ENCODE measurements at places on chromosomes 5 and 9.

DNA sequence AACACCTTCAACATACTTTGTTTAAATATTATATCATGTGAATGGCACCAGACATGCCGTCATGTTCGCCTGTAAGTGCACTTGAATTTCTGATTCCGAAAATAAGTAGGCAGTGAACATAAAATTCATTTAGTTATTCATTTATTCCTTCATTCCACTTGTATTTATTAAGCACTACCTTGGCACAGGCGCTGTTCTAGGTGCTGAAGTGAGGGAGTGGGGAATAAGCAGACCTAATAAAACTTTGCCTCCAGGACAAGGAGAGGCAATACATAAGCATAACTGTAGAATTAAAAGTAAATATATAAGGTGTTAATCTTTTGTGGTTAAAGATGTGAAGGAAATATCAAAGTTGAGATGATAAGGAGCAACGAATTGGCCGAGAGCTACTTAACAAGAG is 297.4 kb downstream of the TENT4A start:
- no peak for DNase-seq

DNA sequence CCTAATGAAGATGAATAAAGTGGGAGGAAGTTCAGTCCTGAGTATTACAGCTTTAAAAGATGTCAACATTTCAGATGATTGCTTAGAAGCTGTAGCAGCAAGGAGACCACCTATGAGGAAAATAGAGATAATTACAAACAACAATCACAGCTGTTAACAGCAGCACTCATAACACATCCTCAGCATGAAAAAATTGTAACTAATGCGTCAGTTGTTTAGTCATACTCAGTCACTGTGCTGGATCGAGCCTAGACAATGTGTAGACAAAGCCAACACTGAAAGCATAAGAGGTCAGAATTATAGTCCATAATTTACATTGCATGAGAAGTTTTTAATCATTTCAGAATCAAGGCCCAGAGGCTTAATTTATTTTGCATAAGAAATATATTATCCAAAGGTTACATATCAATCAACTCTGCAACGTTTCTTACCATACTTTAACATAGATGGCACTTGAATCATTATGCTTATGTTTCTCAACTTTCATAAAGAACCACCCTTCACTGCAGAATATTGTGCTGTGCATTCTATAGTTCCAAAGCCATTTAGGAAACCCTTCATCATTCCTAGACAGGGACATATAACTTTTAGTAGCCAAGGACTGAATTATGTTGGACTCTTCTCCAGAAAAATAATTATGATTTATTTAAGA is 60.2 kb upstream of the HAPLN1 start:
- DNase-seq, result no peak

DNA sequence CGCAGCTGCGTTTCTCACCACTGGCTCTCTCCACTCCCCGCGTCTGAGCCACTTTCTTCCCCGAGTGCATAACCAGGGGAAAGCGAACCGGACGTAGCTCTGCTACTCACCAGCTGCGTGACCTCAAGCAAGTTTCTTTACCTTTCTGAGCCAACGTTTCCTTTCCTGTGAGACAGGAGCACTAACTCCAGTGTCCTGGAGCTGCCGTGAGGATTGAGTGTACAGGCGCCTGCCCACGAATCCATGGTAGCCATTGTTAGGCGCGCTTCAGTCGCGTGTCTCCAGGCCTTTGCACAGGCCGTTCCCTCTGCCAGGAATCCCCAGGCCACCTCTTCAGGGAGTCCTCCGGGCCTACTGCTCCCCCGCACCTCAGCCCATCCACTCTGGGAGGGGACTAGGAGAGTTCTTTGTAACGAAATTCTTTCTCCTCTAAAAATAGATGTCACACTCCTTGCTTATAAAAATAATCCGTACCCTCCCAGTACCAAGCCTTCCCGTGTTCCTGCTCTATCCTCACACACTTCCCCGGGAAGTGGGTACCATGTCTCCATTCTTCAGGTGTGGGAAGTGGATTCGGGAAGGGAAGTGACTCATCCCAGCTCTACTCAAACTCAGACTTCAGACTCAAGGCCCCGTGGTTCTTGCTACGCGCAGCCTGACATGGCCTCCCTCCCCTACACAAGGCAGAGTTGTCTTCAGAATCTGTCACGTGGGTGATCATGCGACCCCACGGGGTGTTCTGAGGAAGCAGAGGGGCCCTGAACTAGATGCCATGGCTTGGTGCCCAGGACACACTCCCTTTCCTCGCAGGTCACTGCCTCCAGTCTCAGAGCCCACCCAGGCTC is 16.1 kb upstream of the CRB2 start:
- DNase-seq, result no peak

- DNase-seq, result peak; percentile 29
Measured at GRCh38 chr5:172713113-172713808, 57.7 kb downstream of the DUSP1 start.

GRCh38 chr5:1967736-1968135 is 85.0 kb upstream of the IRX4 start:
- no peak for DNase-seq

- peak; percentile 20 for DNase-seq
Measured at GRCh38 chr9:99253772-99254431, 31.8 kb downstream of the SEC61B start.

GRCh38 chr5:137265457-137265856 is 233.7 kb downstream of the SPOCK1 start:
- no peak for DNase-seq

GRCh38 chr5:112491257-112491656 is 72.2 kb upstream of the EPB41L4A start:
- DNase-seq, result no peak

- no peak for DNase-seq
Measured at GRCh38 chr5:154135125-154135817, 55.3 kb upstream of the GALNT10 start.

DNA sequence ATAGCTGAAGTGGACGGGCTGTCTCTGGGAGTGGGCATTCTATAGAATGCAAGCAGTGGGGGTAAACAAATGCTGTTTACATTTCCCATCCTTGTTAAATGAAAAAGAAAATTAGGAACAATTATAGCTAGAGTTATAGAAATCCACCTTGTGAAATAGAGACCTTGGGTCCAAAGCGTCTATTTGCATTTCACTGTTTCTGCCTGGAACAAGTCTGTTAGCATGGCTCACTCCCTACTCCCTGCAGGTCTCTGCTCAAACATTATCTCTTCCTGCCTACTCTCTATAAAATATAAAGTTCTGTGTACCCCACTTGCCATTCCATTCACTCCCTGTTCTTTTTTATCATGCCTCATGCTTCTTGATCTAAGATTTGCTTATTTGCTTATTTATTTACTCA is 975.7 kb upstream of the WWC1 start:
- no peak for DNase-seq

- DNase-seq, result no peak
Measured at GRCh38 chr5:141657937-141658545, 6.8 kb upstream of the FCHSD1 start.

DNA sequence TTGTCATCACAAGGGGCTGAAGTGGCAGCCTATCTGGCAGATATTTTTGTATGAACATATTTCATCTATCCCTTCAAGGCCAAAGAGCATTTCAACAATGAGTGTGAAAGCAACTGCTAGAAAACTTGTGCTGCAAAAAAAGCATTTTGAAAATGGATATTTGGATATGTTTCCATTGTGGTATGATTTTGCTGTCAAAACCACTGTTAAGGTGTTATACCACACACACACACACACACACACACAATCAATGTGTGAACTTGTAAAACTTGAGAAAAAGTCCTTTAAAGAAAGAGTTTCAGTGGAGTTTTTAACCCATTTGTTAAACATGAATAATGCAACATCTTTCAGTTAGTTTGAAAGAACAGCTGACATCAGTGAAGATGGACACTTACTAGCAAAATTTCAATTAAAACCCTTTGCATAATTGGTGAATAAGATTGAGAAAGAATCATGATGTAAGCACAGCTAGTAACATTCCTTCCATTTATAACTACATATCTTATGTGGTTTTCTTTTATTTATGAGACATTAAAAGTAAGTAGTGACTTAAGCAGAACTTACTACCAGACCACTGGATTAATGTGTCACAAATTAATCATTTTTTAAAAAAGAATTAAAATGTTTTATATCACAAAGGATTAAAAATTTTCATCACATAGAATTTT is 182.6 kb upstream of the GNA14 start:
- no peak for DNase-seq

DNA sequence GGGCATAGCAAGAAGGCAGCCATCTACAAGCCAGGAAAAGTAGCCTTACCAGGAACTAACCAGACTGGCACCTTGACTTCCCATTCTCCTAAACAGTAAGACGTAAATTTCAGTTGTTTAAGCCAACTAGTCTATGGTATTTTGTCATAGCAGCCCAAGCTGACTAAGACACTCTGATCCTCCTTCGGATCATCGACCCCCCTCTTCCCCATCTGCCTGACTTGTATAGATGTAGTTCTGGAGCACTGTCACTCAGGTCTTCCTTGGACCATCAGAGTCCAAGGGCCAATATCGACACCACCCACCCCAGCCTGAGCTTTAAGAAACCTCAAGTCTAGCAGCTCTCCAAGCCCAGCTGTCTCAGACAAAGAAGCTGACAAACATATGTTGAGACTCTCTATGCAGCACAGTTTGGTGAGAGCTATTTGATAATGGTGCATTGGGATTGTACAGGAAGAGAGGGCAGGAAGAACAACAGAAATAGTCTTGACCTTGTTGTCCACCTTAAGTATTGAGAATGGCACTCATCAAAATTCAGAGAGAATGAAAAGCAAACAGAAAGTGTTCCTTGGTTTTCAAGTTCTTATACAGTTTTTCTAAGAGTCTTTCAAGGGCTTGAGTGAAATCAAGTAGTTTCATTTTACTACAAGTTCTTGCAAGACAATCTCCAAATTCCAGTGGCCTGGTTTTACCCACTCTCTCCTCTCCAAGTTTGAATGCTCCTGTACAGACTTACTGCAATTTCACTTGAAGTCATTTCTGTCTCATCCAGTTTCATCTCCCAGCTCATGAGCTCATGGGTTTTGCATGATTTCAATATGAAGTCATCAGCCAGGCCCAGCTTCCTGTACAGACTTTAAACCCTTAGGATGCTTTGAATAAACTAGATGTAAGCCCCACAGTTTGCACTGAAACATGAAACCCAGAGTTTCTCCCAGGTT is 122.3 kb upstream of the RAI14 start:
- no peak for DNase-seq

DNA sequence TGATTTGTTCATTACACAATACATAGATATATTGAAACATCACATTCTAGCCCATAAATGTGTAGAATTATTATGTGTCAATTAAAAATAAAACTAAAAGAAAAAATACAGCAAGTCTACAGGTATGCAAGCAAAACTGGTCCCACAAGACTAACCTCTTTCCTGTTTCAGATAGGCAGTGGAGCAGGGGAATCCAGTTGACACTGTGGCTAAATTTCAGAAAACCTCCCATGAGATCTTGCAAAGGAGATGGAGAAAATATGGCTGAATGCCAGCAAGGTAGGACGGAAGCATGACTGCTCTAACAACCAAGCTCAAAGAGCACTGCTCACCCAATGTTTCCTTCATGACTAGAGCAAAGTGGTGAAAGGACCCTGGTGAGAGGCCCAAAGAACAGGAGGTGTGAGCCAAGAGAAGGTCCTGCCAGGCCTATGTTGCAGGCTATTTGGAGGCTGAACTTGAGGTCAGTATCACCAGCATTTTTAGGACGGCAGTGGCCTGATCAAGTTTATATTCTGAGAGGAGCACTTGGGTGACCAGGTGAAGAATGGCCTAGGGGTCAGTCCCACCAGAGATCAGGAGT is 1.1 kb upstream of the SH3TC2 start:
- no peak for DNase-seq

- DNase-seq, result no peak
Measured at GRCh38 chr5:139251281-139251687, 42.3 kb upstream of the MATR3 start.

GRCh38 chr5:97531549-97531948 is 348.5 kb upstream of the RIOK2 start:
- DNase-seq, result no peak

DNA sequence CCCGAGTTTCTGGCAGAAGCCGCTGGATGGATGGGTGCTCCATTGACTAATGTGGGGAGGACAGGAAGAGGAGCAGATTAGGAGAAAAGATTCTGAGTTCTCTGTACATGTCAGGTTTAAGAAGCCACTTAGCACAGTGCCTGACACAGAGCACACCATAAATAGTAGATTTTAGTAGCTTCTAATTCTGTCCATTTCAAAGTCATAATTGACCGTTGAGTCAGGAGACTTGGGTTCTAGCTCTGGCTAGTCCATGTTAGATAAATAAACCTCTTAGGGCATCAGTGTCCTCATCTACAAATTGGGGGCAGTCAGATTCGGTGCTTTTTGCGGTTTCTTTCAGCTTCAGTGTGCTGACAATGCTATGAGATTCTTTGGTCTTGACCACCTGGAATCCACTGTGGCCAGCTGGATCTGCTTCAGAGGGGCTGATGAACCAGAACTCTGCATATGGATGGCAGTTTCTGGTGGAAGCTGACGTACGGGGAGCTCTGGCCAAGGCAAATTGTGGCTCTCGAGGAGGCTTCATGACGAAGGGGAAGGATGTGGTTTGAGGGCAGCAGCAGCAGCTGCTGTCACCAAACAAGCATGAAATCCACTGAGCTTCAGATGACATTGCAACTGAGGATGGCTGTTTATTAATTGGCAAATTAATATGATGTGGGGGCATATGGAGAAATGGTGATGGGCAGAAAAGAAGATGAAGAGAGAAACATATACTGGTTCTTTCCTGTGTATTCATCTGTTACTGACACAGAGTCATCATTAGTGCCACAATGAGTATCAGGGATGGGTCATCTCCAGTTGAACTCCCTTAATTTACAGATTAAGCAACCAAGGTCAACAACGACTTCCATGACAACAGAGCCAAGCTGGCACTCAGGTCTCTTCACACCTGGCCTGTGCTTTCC is 134.4 kb downstream of the AOPEP start:
- DNase-seq, result no peak

DNA sequence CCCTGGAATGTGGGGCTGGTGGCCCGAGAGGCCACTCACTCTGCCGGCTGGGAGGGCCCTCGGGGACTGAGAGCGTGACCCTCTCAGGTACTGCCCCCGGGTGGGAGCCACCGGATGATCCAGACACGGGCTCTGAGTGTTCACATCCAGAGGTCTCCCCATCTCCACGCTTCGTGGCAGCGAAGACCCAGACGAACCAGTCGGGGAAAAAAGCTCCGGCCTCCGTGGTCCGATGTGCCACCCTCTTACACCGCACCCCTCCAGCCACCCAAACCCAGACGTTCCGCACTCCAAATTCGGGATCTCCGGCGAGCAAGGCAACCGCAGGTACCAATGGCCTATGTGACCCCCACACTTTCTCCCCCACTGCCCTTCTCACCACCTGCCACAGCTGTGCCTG is 49.5 kb downstream of the AMBP start:
- DNase-seq, result no peak

DNA sequence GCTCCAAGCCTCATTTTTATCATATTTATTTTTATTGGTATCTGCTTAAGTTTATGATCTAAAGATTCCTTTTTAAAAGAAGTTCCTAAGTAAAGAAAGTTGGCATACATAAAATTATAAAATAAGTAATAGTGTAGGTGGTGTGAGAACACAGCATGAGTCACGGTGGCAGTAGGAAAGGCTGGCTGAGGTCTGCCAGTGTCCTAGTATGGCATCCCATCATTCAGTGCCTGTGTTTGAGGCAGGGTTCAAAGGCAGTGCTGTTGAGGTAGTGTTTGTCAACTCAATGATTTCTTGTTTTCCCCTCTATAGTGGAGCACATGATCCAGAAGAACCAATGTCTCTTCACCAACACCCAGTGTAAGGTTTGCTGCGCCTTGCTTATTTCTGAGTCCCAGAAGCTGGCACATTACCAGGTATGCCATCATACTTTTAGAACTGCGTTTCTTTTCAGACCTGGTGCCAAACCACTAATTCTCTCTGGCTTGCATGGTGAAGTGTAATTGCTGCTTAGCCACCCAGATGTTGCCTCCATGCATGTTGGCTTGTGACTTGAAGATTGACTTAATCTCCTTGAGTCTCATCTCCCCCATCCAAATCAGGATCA is 18.4 kb downstream of the ZNF346 start:
- DNase-seq, result no peak

All from activated gamma-delta T cell (primary cell).